Activated CD4-positive, alpha-beta T cell treated with anti-CD3 and anti-CD28 coated beads, Interleukin-2, amount 50 U/mL, for 16 hours (primary cell): ENCODE measurements at places on chromosomes 1 and 21.
A peak's percentile ranks its signal among the peaks of the same experiment; 100 is the strongest.

DNA sequence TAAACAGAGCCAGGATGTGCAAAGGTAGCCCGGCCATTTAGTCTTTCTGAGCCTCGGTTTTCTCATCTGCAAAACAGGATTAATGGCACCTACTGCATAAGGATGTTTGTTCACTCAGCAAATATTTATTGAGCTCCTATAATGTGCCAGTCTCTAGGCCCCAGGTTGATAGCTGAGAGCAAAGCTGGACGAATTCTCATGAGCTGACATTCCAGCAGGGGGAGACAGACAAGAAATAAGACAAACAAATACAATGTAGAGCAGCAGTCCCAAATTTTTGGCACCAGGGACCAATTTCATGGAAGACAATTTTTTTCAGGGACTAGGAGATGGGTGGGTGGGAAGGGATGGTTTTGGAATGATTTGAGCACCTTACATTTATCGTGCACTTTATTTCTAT is 74.3 kb upstream of the PAX7 start:
- DNase-seq: peak; percentile 8

DNA sequence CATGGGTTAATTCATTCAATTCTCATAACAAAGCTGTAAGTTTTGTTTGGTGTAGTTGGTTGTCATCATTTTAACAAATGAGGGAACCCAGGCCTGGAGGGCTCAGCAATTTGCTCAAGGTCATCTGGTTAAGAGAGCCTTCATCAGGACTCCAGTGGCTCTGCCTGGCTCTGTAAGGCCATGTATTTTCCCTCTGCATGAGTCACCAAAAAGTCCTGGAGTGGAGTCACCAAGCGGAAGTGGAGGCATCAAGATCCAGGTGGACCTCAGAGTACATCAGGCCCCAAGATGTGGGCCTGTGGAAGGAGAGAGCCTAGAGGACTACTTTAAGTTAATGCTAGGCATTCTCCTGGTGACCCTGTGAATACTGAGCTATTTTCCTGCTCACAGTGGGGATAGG is 30.0 kb upstream of the RBM15 start:
- no peak for DNase-seq

DNA sequence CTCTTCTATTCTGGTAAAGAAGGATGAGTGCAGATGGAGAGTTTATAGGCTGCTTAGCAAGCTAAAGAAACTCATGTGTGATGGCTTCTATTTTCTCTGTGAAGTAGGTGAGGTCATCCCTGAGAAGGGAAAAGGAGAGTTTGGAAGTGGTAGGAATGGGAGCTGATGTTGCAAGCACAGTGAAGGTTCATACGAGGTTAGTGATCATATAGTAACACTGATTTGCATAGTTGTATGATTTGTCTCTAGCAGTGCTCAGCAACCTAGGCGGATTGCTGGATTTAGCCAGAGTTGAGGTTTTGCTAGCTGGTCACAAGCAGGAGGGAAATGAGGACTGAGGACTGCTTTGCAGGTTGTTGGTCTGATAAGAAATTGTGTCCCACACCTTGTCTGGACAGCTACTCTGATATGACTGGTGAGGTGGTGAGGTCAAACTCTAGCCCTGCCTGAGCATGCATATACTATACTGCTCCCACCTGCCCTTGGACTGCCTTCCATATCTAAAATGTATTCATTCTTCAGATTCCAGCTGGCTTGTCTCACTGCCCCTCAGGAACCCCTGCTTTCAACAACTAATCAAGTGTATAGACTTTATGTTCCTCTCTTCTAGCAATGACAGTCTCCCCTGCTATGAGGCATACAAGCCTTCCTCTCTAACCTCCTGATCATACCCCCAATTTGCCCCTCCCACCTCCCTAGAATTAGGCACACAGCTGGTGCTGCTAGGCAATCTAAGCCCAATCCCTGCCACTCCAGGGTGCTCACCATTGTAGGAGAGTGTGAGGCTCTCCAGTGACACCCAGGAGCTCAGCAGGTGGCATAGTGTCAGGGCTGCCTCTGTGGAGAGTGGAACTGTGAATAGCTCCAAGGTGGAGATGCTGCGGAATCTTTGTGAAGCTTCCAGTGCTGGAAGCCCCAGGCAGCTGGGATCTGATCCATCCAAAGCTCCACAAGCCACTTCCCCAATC is 18.5 kb downstream of the LRRC41 start:
- no peak for DNase-seq

- no peak for DNase-seq
Observed at GRCh38 chr21:35461700-35462099, 412.6 kb upstream of the RUNX1 start.

DNA sequence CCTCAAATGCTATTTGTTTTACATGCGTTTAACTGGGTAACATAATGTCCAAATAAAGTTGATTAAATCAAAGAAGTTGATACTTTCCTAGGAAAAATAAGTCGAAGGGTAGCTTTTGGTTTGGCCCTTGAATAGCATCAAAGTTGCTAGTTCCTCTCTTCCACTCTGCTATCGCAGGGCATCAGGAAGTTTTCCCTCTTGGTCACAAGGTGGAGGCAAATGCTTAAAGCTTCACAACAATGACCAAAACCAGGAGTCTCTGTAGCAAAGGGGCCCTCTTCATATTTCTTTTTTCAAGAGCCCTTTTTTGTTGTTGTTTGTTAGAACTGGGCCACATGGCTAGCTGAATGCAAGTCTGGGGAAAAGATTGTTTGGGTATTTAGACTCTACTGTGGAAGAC is 668.4 kb downstream of the KCNT2 start:
- DNase-seq: no peak

DNA sequence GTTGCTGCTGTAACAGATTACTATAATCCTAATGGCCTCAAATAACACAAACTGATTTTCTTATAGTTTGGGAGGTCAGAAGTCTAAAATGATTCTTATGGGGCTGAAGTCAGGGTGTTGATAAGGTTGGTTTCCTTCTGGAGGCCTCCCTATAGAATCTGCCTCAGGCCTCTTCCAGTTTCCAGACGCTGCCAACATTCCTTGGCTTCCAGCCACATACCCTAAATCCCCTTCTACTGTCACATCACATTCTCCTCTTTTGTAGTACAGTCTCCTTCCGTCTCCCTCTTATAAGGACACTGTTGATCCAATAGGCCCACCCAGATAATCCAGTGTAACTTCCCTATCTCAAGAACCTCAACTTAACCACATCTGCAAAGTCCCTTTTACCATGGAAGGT is 145.3 kb upstream of the NCAM2 start:
- no peak for DNase-seq

- DNase-seq: no peak
Observed at GRCh38 chr1:193308438-193308837, 122.0 kb upstream of the B3GALT2 start.

- DNase-seq: no peak
Observed at GRCh38 chr1:243470502-243470901, 214.7 kb downstream of the SDCCAG8 start.

GRCh38 chr1:177439301-177439700 is 268.5 kb downstream of the BRINP2 start:
- no peak for DNase-seq

GRCh38 chr1:3322450-3323020 is 131.9 kb upstream of the ARHGEF16 start:
- no peak for DNase-seq

- no peak for DNase-seq
Observed at GRCh38 chr1:55876276-55877060, 661.3 kb upstream of the USP24 start.

DNA sequence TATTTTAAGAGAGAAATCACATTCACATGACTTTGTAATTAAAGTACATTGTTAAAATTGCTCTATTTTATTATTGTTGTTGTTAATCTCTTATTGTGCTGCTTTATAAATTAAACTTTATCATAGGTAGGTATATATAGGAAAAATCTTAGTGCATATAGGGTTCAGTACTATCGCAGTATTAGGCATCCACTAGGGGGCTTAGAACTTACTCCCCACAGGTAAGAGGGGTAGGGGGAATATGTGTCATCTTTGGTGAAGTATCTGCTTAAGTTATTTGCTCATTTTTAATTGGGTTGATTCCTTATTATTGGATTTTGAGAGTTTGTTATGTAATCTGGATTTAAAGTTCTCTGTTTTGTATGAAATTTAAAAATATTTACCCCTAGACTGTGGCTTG is 385.2 kb downstream of the DUSP10 start:
- no peak for DNase-seq

GRCh38 chr1:114388432-114389003 is 122.5 kb downstream of the TRIM33 start:
- no peak for DNase-seq

DNA sequence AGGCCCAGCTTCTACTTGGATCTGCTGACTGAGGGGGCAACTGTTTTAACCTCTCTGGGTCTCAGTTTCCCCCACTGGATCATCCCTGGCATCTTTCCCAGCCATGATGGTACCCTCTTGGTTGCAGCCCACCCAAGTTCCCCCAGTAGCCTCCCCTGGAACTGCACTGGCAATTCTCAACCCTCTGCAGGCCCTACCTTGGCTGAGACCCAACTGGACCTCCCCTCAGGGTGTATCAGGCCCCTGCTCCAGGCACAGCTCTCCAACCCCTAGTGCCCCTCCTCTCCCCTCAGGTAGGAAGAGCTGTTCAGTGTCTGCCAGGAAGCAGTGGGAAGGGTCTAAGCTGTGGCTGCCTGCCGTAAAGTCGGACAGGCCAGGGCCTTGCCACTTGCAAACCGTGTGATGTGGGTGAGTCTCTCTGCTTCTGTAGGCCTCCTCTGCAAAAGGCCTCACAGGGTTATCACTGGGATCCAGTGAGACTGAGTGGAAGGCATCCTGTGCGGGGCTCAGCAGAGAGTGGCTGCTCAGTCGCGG is 32.1 kb downstream of the RHBG start:
- no peak for DNase-seq

- DNase-seq: no peak
Observed at GRCh38 chr1:230696722-230697437, 17.0 kb downstream of the AGT start.

GRCh38 chr21:25942135-25942534 is 207.4 kb downstream of the GABPA start:
- DNase-seq: no peak

- DNase-seq: no peak
Observed at GRCh38 chr1:3042481-3042880, 21.2 kb downstream of the ACTRT2 start.

DNA sequence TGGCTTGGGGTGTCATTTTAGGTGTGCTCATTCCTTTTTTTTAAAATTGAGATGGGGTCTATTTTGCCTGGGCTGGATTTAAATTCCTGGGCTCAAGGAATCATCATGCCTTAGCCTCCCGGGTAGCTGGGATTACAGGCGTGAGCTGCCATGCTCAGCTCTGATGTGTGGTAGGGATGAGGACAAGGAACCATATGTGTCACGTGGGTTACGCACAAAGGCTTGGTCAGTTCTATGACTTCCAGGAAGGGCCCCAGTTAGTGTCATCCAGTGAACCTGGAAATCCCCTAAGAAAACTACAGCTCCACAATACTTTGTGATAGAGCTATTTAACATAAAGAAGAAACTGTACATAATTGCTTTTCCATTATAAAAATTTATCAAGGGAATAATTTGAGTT is 6.7 kb upstream of the METTL25B start:
- peak; percentile 65 for DNase-seq

- no peak for DNase-seq
Observed at GRCh38 chr1:11248169-11248568, 14.2 kb downstream of the MTOR start.

DNA sequence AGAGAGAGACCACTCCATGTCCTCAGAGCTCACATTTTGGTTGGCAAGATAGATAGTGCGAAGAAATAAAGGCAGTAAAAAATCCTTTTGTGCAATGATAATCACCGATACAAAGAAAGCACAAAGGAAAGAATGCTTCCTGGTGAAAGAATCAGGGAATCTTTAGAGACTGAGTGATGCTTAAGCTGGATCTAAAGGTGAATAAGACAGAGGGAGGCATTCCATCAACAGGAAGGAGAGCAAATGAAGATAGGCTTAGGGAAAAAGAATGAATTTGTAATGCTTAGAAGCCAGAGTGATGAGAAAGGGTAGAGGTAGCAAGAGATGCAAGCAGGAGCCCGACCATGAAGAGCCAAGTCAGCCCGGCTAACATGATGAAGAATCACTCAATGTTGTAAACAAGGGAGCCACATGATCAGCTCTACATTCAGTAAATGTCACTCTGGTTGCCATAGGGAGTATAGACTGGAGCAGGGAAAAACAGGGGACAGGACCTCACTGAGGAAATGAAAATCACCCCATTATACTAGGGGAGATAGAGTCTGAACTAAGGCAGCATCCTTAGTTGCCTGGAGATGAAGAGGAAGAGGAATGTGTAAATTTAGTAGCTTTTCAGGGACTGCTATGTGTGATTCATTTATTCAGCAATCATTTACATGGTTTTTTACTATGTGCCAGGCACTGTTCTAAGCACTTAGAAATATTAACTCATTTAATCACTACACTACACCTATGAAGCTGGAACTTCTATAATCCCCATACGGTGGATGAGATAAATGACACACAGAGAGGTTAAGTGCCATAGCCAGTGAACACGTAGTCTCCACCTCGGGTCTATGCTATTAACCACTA is 402.6 kb upstream of the NFIA start:
- DNase-seq: no peak

DNA sequence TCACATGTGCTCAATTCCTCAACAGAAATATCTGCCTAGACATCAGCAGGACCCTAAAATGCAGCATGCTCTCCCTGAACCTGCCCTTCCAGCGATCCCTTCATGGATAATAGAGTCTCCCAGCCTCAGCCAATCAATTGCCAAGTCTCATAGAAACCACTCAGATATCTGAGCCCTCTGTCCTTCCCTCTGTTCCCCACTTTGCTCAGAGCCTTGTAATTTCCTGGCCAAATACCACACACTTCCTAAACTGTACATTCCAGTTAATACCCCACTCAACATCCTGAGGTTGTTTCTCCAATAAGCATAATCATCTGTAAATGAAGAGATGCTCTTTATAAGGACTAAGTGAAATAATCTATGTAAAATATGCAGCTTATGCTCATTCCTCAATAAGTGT is 59.3 kb upstream of the PTGFRN start:
- no peak for DNase-seq

DNA sequence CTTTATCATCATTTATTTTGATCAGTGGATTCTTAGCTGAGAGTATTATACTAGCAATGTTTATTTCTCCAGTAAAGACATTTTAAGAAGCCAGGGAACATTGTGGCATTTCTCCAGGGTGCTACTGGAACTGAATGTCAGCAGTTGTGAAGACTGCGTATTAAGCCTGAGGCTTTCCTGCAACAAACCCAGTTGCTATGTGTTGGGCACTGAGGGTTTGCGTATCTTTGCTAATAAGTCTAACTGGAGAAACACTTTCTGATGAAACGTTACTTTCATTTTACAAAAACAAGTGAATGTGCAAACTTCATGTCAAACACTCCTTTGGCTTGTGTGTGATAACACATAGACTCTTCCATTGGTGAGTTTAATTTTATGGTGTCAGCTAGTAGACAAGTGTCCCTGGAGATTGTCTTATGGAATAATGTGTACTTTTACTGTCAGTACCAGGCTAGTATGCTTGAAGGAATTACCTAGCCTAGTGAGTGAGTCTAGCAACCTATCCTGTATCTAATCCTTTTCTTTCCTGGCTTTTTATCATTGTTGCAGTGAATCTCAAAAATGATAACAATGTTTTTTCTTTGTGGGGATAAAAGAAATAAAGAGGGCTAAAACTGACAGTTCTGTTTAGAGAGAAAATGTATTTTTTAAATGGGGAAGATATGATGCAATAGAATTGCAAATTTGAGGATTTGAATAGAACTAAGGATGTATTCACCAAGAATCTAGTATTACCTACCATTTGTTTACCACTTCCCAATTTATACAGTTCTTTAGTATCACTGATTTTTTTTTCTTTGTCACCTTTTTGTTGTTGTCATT is 70.1 kb downstream of the MTR start:
- DNase-seq: no peak
